ENCODE measurements at places on chromosomes 6 and 20.

DNA sequence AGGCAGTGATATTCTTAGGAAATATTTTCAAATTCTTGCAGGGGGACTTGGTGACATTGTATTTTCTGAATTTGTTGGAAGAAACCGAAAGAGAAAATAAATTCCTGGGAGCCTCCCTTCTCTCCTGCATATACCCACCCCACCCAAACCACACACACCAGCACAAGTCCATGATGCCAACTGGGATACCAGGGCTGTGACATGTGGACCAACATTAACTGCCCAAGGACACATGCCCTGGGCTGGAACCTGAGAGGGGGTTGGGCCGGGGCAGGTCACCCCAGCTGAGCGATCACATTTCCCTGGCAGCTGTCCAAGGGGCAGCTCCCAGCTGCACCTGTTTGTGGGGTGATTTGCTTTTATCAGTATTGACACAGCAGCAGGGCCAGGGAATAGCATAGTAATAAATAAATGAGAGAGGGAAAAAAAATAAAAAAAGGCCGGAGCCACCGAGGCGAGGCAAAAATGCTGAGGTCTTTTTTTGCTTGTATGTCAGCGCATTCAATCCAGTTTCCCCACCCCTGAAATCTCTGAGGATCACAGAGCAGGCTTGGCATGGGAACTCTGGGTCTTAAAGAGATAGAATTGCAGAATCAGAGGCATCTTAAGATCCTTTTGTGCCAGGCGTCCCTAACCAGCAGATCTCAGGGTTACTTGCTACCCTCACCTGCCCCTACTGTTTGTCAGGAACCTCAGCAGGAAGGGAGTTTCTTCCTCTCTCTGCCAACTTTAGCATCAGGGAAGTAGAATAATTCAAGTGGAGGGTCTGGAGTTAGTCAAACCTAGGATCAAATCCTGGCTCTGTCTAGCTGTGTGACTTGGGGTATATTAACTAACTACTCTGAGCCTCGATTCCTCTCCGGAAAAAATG is 66.5 kb upstream of the PIM1 start:
- DNase-seq = no peak

GRCh38 chr6:2081155-2082138 is 164.0 kb downstream of the GMDS start:
- no peak for DNase-seq

- no peak for DNase-seq
Measured at GRCh38 chr6:143894655-143895054, 30.4 kb downstream of the ZC2HC1B start.

DNA sequence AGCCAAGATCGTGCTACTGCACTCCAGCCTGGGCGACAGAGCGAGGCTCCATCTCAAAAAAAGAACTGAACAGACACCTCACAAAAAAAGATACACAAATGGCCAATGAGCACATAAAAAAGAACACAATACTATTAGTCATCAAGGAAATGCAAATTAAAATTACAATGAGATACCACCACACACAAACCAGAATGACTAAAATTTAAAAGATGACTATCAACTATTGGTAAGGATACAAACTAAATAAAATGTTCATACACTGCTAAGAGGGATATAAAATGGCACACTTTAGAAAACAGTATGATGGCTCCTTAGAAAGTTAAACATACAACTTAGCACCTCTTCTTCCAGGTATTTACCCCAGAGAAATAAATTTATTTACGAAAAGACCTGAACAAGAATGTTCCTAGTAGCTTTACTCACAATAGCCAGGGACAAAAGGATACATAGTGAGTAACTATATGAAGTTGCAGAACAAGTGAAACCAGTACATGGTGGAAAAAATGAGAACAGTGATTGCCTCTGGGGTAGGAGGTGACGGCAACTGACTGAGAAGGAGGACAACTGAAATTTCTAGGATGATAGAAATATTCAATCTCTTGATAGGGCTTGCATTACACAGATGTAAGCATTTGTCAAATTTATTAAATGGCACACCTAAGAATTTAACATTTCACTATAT is 53.2 kb downstream of the FAM8A1 start:
- DNase-seq = no peak

DNA sequence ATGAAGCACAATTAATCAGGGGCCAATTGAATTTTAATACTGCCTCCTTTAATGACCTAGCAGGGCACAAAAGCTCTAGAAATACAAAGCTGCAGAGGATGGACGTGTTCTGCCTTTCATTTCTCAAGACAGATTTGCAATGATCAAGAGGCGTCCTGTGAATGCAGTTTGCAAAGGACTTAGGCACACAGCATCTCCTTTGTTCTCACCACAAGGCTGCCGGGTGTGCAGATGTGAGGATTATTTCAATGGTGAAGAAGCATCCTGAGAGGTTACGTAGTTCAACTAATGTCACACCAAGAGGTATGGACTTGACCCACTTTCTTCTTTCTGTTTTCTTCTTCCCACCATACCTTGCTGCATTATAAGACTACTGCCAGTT is 42.9 kb upstream of the SPTLC3 start:
- no peak for DNase-seq

DNA sequence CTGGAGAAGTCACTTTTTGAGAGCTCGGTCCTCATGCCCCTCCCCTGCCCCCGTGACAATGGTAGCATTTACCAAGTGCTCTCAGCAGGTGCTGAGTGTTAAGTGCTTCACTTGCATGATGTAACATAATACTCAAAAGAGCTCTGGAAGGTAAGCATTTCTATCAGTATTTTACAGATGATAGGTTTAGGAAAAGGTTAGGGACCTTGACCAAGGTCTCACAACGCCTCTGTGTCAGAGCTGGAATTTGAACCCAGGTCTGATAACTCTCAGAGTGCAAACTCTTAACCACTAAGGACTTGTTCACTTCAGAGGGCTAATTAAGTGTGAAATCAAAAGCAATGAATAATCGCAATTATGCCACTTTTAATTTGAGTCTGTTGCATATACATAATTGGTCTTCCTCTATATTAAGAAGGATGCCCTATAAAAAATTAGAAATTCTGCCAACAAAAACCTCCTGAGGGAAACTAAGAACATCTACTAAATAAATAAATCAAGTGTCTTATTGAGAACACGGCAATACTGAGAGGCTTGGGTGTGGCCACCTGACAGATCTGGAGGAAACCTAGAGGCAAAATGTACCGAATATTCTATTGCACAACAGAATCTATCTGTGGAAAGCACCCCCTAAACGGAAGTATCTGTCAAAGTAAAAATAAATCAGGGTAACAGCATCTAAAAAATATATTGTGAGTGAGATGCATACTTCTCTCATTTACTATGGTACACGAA is 109.8 kb downstream of the BACH2 start:
- no peak for DNase-seq

DNA sequence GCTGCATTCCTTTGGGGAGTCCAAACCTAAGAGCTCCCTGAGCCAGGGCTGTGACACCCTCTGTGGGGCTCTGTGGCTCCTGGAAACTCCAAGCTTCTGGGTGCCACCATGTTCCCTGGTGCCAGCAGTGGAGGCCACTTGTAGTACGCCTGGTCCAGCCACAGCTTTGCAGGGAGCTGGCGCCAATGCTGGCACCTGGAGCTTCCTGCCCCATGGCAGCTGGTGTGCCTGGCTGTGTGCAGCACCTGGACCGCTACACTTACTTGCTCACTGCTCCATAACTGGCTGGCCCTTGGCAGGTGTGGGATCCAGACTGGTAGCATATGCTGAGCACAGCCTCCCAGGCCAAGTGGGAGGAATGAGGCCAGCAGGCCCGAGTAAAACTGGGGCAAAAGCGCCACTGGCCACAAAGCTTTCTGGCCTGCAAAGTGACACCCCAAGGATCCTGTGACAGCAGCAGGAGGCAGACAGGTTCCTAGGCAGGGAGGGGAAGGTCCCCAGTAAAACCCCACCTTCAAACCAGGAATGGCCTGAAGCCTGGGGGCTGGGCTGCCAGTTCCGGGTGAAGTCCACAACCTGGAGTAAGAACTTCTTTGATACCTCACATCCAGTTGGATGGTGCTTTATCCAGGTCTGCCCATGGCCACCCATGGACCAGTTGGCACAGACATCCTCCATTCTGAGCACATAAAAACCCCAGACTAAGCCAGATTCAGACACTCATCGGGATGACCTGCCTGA is 461.0 kb downstream of the TBC1D32 start:
- no peak for DNase-seq

- DNase-seq = no peak
Measured at GRCh38 chr6:4145083-4145482, 9.7 kb upstream of the ECI2 start.
